ENCODE measurements at places on chromosomes 13 and 19. TPM values are rescaled to one million over a fixed set of nuclear protein-coding genes. Genes with fewer than 3 reads are reported as not detected.

- DNase-seq: no peak
- peak overlapping the region; percentile 41 for H3K27ac ChIP-seq
- H3K27me3 ChIP-seq: no peaks in the 10 kb centered on the region
- H3K4me3 ChIP-seq: no peak overlapping the region
- H3K4me1 ChIP-seq: peaks cover 30% of the 10 kb centered on the region
Measured at GRCh38 chr13:99260216-99260615, 2.0 kb upstream of the GPR18 start.

DNA sequence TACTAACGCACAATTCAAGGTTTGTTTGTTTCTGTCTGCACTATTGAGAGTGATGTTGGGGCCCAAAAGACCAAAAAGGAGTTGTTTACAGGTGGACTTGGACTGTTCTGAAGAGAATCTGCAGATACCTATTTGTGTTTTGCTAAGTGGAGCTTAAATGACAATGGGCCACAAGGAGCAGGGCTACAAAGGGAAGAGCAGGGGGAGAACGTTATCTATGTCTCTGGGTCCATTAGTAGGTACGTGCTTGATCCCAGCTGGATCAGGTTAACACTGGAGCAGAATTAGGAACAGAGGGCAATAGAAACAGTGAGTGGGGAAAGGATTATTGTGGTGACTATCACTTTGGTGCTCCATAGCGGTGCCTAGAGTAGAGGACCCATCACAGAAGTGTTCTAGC lies 22.5 kb downstream of the NBEA start:
- H3K4me1 ChIP-seq: no peaks in the 10 kb centered on the region
- H3K4me3 ChIP-seq: no peak overlapping the region
- H3K27me3 ChIP-seq: no peaks in the 10 kb centered on the region
- H3K36me3 ChIP-seq: no peaks in the 10 kb centered on the region

DNA sequence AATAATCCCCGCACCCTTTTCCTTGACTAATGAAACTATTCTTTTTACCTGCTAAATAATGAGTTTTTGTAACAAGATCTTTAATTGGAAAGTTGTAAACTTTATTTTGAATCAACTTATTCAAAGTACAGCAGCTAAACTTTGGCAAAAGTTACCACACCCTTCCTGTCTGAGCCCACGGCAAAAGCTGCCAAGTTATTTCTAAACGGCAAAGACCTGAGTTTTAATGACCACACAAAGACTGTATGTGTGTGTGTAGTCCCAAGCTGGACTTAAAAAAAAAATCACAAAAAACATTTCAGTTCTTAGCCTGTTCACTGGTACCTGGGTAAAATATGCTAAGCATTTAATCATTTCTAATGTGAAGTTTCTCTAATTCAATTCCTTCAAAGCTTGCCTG lies 60.7 kb downstream of the ZAR1L start:
- no peak overlapping the region for H3K4me3 ChIP-seq
- H3K36me3 ChIP-seq: peaks cover 6% of the 10 kb centered on the region
- H3K4me1 ChIP-seq: no peaks in the 10 kb centered on the region

GRCh38 chr13:109162248-109163036 lies 533.0 kb downstream of the MYO16 start:
- H3K27ac ChIP-seq: no peak overlapping the region
- H3K4me3 ChIP-seq: no peak overlapping the region
- no peaks in the 10 kb centered on the region for H3K4me1 ChIP-seq
- H3K27me3 ChIP-seq: no peaks in the 10 kb centered on the region

The FCHO1 gene
- 43.1 TPM for total RNA-seq

GRCh38 chr13:71906448-71906847 lies 39.4 kb upstream of the DACH1 start:
- H3K27ac ChIP-seq: no peak overlapping the region
- no peak for DNase-seq
- H3K4me3 ChIP-seq: no peak overlapping the region
- H3K4me1 ChIP-seq: no peaks in the 10 kb centered on the region
- H3K27me3 ChIP-seq: no peaks in the 10 kb centered on the region

The KISS1R gene
- 1.6 TPM for total RNA-seq

The EVI5L gene
- 5.2 TPM for total RNA-seq

The NLRP13 gene
- not detected for total RNA-seq

GRCh38 chr13:113579686-113580085 lies 4.9 kb upstream of the TFDP1 start:
- no peaks in the 10 kb centered on the region for H3K27me3 ChIP-seq
- no peak overlapping the region for H3K27ac ChIP-seq
- H3K4me1 ChIP-seq: peaks cover 3% of the 10 kb centered on the region
- no peak overlapping the region for H3K4me3 ChIP-seq
- no peaks in the 10 kb centered on the region for H3K36me3 ChIP-seq

DNA sequence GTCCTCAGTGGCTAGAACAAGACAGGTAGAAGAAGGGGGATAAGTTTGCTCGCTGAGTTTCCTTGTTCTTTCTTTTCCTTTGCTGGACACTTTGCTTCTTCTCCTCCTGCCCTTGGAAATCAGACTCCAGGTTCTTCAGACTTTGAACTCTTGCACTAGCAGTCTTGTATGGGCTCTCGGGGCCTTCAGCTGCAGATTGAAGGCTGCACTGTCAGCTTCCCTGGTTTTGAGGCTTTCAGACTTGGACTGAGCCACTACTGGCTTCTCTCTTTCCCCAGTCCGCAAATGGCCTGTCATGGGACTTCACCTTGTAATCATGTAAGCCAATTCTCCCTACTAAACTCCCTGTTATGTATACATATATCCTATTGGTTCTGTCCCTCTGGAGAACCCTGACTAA lies 379.8 kb downstream of the NDFIP2 start:
- H3K4me3 ChIP-seq: no peak overlapping the region
- no peak for DNase-seq
- H3K4me1 ChIP-seq: no peaks in the 10 kb centered on the region
- no peaks in the 10 kb centered on the region for H3K27me3 ChIP-seq

DNA sequence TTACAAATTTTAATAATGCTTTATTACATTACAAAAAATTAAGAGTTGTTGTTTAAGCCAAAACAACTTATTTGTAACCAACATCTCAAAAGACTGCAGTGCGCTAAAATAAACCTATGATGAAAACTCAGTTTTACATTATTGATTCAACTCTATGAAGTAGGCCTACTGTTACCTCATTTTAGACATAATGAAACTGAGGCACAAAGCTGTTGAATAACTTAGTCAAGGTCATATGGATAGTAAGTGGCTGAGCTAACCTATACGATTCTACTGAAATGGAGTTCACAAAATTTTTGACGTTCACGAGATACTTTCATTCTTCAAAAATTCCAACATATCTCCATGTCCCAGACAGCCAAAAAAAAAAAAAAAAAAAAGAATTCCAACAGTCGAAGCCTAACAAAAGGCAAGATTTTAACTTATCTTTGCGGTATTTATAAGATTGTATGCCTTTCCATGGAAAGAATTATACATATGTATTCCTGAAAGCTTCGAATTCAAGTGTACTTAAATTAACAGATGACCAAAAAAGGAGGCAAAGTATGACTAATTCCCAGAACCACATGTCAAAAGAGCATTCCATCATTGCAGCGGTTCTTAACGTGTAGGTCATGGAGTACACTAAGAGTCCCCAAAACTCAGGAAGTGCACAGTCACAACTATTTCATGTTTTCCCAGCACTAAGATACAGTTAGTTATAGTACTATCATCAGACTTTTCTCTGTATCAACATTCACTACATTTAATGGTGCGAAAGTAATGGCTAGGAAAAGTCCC lies 69.4 kb downstream of the PSPC1 start:
- H3K27me3 ChIP-seq: no peaks in the 10 kb centered on the region
- peaks cover 13% of the 10 kb centered on the region for H3K36me3 ChIP-seq
- no peak overlapping the region for H3K4me3 ChIP-seq
- H3K27ac ChIP-seq: no peak overlapping the region
- DNase-seq: no peak
- no peaks in the 10 kb centered on the region for H3K4me1 ChIP-seq

The CAPN12 gene
- total RNA-seq: 2.0 TPM

- DNase-seq: peak; percentile 66
- H3K4me3 ChIP-seq: no peak overlapping the region
- H3K27me3 ChIP-seq: no peaks in the 10 kb centered on the region
- H3K27ac ChIP-seq: no peak overlapping the region
Measured at GRCh38 chr19:3210347-3211017, 14.0 kb upstream of the CELF5 start.

The PEAK3 gene
- total RNA-seq: not detected

The SLITRK5 gene
- 0.03 TPM for total RNA-seq

- peaks cover 72% of the 10 kb centered on the region for H3K4me1 ChIP-seq
- peak overlapping the region; percentile 12 for H3K4me3 ChIP-seq
- H3K27me3 ChIP-seq: no peaks in the 10 kb centered on the region
- DNase-seq: no peak
- peak overlapping the region; percentile 72 for H3K27ac ChIP-seq
Measured at GRCh38 chr19:911197-912033, 1.6 kb downstream of the R3HDM4 start.

DNA sequence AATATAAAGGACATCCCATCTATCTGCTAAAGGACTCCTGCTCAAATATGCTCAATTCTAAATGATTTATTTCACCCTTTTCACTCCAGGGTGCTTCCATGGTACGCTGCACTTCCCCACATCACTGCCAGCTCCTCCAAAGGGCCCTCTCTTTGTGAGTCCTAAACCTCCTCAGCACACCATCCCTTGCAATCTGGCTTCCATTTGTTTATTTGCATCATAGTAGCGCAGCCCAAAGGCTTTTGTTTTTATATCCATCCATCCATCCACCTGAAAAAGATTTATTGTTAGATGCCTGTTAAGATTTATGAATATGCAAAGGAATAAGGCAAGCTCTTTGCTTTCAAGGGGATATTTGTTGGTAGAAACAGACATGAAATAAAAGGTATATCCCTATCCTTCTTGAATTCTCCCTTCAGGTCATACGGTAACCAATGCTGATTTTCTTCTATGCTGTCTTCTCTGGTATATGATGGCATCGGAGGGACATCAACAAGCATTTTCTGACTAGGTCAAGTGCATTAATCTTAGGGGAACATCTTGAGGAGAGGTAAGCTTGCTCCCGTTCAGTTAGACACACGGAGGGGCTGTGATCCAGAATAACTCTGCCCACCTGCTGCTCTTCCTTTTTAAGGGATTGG lies 397.6 kb downstream of the LIG4 start:
- no peak for DNase-seq
- H3K4me1 ChIP-seq: no peaks in the 10 kb centered on the region
- no peak overlapping the region for H3K27ac ChIP-seq

DNA sequence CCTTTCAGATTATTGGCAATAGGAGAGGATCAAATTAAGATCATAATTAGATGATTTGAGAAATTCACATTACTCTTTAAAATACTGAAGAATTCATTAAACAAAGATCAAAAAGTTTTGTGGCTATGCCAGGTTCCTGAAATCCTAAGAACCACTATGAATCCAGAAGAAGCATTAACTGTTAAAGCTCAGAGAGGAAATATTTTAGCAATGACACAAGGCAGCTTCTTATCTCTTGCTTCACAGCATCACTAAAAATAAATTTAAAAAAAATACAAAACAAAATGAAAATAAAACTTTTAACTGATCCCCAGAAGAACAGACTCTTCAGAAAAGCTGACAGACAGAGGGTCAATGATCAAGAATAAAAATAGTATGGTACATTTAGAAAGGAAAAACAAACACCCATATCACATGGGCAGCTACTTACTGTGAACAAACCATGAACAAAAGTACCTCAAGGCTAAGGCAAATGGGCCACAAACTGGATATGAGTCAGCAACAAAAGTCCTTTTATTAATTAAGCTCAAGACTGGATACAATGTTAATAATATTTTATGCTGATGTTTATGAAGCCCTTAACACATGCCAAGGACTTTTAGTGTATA lies 19.6 kb downstream of the RNF6 start:
- no peak overlapping the region for H3K27ac ChIP-seq
- H3K27me3 ChIP-seq: no peaks in the 10 kb centered on the region
- H3K36me3 ChIP-seq: peaks cover 12% of the 10 kb centered on the region
- DNase-seq: no peak

The GPC6 gene
- total RNA-seq: not detected

The TRPM4 gene
- total RNA-seq: not detected

The GNG8 gene
- not detected for total RNA-seq

DNA sequence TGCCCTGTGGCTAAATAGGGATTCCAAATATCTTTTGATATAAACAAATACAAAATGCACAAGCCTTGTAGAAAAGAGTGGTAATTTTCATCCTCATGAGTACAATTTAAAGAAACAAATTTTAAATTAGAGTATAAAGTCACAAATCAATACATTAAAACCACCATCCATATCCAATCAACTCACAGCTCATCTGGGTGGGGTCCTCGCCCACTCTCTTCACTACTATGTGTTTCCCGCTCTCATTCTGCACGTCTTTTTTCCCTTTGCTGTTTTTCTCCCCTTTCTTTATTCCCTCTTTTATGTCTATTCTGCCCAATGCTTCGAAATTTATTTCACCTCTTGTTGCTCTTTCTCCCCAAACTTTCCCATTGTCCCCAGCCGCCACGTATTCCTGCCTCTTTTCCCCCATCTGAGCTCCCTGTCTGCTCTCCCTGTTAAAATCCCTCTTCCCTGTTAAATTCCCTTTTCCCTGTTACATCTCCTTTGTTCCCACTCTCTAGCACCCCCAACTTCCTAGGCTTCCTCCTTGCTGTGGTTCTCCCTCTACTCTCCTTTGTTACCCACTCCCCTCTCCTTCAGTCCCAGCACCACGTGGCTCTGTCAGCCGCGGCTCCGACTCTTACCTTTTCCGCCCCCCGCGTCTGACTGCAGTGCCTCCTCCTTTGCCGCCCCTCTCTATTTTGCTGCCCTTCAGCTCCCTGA lies 1.3 kb downstream of the ZNF616 start:
- H3K4me1 ChIP-seq: peaks cover 23% of the 10 kb centered on the region
- H3K27ac ChIP-seq: no peak overlapping the region
- H3K36me3 ChIP-seq: no peaks in the 10 kb centered on the region
- peak overlapping the region; percentile 100 for H3K4me3 ChIP-seq
- no peak for DNase-seq

The EFNB2 gene
- 0.20 TPM for total RNA-seq

DNA sequence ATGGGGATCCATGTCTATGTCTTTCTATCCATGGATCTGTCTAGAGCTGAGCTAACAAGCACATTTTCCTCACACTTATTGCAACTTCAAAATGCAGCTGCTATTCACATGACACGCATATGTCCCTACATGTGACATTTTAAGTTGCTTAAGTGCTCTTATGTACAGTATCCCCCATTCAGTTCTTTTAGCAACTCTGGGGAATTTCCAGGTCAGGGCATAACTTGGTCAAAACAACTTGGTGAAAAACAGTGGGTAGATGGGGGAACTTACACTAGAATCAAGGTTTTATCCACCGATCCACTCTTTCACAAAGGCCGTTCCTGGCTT lies 73.0 kb downstream of the COL4A1 start:
- H3K4me3 ChIP-seq: no peak overlapping the region
- peaks cover 7% of the 10 kb centered on the region for H3K27me3 ChIP-seq
- DNase-seq: no peak

The C19orf67 gene
- not detected for total RNA-seq

The NEK5 gene
- not detected for total RNA-seq

The SBSN gene
- not detected for total RNA-seq
